ENCODE measurements at places on chromosomes 16 and 17.

GRCh38 chr16:83215406-83216001 is 588.7 kb downstream of the CDH13 start:
- DNase-seq, result no peak

GRCh38 chr17:66135896-66136295 is 56.0 kb downstream of the CEP112 start:
- DNase-seq, result no peak

GRCh38 chr17:57440522-57441269 is 184.4 kb downstream of the MSI2 start:
- DNase-seq, result peak; percentile 77

GRCh38 chr17:2412561-2413021 is 11.7 kb upstream of the MNT start:
- DNase-seq, result no peak

GRCh38 chr16:54171626-54172537 is 114.7 kb downstream of the IRX3 start:
- no peak for DNase-seq

DNA sequence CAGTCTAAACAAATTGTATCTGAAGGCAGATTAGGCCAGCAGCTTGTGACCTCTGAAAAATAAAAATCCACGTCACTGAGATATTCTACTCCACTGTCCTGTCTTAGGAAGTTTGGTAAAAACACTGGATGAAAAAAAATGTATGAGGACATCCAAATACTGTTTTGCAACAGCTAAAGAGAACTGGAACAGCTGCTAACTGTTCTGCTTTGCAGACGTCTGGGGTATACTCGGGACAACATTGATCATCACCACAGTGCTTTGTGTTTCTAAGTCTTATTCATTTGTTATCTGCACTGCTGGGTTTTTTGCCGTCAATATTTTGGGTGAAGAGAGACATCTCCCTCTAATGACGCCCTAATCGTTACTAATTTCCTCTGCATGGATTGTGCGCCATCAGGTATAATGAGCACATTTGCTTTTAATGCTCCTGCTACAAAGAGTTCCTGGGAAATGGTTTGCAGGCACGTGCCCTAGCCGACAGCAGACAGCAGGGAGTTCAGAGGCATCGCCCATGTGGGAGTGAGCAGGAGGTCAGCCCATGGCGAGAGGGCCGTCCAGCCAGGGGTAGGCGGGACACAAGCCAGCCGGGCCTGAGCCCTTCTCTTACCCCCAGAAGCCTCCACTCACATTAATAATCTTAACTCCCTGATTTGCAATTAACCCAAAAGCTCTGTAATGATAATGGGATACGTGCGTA is 87.0 kb downstream of the CBLN1 start:
- no peak for DNase-seq

DNA sequence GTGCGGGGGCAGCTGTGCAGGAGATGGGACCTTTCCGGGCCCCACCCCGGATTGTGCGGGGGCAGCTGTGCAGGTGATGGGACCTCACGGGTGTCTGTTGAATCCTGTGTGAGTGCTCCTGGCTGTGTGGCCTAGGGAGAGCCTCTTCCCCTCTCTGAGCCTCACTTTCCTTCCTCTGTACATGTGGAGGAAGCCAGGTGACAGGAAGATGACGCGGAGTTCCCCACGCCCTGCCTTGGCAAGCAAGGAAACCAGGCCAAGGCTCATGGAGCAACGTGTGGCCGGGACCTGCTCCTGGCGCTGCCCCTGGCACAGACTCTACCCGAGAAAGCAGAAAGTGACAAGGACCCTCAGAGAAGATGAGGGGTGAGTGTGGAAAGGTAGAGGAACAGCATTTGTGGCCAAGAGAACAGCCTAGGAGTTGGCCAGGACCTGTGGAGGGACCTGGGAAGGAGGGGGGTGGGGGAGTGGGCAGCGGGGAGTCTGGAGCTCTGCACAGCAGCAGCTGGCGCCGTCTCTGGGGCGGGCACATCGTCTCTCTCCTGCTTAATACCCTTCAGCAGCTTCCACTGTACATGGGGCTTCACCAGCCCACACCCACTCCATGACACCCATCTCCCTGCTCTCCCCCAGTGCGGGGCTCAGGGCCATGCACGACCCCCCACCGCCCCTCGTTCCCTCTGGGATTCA is 38.4 kb upstream of the PABPN1L start:
- DNase-seq, result no peak

- peak; percentile 45 for DNase-seq
Observed at GRCh38 chr16:73888840-73889490, 407.6 kb upstream of the PSMD7 start.

- no peak for DNase-seq
Observed at GRCh38 chr17:81084680-81085419, 49.9 kb downstream of the BAIAP2 start.

- no peak for DNase-seq
Observed at GRCh38 chr16:49365711-49366509, 7.7 kb upstream of the C16orf78 start.

DNA sequence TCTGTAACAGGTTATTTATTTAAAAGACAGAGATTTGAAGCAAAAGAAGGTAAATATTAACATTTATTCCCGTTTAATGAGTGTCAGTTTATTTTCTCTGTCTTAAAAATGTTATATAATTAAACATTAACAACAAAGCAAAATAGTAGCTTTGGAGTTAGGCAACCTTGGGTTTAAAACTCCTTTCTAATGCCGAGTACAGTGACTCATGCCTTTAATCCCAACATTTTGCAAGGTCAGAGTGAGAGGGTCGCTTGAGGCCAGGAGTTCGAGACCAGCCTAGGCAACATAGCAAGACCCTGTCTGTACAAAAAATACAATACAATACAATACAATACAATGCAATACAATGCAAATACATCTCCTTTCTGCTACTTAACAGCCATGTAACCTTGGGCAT is 128.7 kb downstream of the CHD9 start:
- DNase-seq, result no peak

Measured in femur (tissue), 1 donor.